ENCODE measurements at places on chromosomes 2 and 18.

DNA sequence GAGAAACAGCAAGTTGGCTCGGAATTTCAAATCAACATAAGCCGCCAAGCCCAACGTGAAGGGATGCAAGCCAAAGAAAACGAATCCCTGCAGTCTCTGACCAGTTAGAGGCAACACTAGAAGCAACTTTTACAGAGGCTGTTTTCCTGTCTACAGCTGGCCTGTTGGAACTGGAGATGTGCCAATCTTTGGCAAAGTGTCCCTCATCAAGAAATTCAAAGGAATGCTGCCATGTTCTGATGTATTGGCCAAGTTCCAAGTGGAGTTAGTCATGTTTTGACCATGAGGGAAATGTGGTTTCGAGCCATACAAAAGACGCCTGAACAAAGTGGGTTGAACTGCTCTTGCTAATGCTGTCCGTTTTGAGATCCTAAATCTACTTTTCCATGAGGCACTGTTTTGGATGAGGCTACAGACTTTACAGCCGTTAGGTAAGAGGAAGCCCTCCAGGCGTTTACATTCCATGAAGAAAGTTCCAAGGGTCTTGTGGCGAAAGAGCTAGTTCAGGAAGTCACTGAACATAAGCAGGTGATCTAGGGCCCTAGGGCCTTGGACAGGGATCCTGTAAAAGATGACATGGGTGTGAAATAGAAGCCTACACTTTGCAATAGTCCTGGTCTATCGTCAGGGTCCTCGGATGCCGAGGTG lies 140.7 kb upstream of the PXDN start:
- no peak for DNase-seq

GRCh38 chr2:151669585-151670081 lies 64.6 kb downstream of the NEB start:
- no peak for DNase-seq

DNA sequence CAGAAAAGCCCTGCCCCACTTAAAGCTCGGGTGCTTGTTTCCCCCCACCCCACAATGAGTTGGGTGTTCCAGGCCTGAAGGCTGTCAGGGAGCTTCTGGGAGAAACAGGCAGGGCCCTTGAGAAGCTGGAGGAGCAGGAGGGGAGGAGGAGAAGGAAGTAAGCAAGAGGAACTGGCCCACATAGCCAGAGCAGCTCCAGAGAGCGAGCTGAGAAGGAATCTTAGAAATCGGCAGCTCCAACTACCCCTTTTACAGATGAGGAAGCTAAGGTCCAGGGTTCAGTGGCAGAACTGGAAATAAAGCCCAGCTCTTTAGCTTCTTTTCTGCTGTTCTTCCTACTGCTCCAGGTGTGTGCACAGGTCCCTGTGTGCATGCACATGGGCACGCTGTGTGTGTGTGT lies 12.7 kb upstream of the KCNK3 start:
- no peak for DNase-seq

GRCh38 chr18:44388329-44388728 lies 292.4 kb upstream of the SETBP1 start:
- DNase-seq = no peak

GRCh38 chr18:63617049-63617914 lies 26.8 kb downstream of the SERPINB4 start:
- no peak for DNase-seq

DNA sequence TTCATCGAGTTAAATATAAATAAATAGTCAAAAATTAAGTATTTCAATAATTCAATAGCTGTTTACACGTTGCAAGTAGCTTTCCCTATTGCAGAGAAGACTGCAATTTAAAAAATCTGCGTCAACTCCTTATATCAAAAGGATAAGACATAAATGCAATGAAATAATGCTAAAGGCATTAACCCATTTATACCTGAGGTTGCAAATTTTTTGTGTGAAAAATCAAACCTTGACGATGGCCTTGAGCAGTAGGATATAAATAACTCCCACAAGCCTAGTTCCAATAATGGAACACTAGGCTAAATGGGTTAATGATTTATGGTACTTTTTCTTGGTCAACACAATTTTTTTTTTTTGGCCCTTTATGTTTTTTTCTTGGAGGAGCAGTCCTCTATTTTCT lies 76.4 kb upstream of the CDKL4 start:
- no peak for DNase-seq

- DNase-seq = no peak
Measured at GRCh38 chr2:176758426-176758825, 454.2 kb upstream of the HNRNPA3 start.

DNA sequence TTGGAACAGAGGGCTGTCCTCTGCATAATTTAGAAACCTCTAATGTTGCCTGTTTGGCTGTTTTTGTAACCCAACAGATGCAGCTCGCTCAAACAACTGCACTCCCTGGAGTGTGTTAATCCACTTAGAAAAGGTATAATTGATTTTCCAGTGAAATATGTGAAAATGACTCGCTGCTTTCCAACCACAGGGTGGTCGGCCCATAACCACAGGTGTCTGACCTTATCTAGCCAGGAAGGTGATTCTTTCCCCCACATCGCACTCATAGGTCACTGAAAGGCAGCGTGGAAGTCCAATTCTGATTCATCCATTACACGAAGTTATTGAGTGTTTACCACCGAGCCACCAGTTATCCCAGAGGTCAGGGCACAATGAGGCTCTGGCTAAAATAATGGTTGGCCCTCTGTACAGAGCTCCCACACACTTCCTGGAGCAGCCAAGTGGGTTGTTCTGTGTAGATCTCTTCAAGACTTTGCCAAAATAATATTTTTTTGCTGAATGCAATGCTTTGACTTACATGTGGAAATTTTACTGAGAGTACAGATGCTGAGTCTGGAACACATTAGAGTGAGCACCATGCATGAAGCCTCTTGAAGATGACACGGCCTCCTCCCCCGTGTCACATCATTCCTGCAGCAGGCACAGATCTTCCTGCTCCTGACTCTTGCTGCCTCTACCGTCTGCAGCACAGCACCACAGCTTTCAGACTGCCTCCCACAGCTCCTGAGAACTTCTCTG lies 396.2 kb downstream of the ZNF516 start:
- DNase-seq = no peak

DNA sequence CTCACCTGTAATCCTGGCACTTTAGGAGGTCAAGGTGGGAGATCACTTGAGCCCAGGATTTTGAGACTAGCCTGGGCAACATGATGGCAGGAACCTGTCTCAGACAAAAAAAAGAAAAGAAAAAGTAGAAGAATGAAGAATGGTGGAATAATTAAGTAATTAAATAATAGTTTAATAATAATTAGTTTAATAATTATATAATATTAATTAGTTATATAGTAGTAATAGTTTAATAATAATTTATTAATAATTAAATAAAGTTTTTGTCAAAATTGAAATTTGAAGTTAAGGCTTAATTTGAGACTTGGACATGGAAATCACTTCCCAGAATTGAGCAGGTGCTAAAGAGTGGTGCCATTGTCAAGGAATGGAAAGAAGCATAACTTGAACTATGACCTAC lies 52.2 kb upstream of the ABCA12 start:
- DNase-seq = no peak

GRCh38 chr2:67076239-67076624 lies 320.9 kb upstream of the ETAA1 start:
- no peak for DNase-seq

- no peak for DNase-seq
Measured at GRCh38 chr2:13401312-13401711, 684.6 kb downstream of the TRIB2 start.

DNA sequence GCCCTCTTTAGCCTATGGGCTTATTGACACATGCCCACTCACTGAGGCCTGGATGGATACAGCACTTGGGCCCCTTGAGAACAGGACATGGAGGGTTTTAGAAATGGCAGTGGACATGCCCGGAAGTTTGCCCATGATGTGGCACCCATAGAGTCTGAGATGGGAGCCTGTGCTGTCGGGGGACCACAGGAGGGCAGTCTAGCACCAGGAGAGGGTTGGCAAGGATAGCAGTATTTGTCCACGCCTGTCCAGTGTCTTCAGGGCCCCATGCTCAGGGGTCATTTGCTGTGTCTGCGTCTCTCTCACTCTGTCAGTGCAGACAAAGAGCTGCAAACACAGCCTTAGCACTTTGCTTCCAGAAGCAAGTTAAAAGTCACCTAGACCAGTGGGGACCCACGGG lies 48.7 kb downstream of the IL1RL2 start:
- DNase-seq = no peak

DNA sequence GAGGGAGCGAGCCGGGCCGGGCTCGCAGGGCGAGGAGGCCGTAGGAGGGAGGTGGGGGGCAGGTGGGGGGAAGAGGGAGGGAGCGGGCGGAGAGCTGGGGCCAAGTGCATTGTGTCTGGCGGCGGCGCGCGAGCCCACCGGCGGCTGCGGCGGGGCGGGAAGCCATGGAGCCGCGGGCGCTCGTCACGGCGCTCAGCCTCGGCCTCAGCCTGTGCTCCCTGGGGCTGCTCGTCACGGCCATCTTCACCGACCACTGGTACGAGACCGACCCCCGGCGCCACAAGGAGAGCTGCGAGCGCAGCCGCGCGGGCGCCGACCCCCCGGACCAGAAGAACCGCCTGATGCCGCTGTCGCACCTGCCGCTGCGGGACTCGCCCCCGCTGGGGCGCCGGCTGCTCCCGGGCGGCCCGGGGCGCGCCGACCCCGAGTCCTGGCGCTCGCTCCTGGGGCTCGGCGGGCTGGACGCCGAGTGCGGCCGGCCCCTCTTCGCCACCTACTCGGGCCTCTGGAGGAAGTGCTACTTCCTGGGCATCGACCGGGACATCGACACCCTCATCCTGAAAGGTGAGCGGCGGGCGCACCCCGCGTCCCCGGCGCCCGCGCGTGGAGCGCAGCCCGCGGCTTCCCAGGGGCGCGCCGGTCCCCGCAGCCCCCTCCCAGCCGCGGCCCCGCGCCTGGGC lies at the start of gene TMEM178A:
Gene TMEM178A (plus strand): TSS at position 107 of the 680 bp plus-strand sequence. CDS start 58 bp downstream, at position 165.
- DNase-seq = no peak

DNA sequence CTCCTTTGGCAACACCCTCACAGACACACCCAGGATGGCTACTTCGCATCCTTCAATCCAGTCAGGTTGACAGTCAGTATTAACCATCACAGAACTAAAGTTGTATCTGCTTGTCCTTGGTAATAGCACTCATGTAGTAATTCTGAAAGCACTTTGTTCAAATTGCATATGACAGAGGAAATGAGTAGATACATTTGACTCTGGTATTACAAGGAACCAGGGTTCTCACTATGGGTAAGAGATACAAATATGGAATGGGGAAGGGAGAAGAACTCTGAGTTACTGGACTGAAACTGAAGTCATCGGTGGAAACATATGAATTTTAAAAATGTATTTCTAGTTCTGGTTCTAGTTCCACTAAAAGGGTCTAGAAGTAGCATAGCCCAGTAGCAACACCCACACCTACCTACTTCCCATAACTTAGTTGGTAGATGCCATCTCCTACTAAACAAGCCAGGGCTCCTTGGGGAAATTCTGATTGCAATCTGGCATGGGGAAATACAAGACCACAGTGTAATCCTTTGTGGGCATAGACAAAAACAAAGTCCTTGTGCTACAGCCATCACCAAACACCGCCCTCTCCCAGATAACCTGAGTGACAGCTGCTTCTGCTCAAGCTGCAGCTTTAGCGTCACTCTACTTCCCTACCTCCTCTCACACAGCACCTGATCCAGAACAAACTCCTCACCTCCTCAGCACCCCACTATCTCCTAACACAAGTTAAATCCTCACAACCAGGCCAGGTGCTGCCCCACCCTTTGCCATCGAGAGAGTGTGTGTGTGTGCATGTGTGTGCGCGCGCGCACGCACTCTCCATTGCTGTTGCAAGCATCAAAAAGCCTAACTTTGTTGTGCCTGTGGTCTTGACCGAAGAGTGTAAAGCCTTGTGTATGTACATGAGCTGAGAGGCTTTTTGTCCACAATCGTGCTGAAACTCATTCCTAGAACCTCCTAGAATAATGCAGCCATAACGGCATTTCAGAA lies 31.4 kb upstream of the CD226 start:
- DNase-seq = no peak

- DNase-seq = no peak
Measured at GRCh38 chr2:61222567-61222966, 60.6 kb downstream of the C2orf74 start.

- DNase-seq = no peak
Measured at GRCh38 chr2:198337368-198337767, 533.0 kb downstream of the PLCL1 start.

DNA sequence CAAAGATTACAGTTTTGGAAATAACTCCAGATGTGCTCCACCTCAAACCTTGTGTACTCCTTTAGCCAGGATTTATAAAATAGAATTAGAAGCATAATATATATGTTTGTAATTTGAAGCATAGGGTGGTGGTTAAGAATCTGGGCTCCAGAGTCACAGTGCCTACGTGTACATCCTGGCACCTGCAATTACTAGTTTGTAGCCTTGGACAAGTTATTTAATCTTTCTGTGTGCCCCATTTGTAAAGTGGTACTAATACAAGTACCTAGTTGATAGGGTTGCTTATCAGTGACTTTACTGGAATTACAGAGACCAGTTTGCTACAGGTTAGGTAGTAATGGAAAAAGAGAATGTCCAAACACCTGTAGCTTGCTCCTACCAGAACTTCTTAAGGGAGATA lies 28.6 kb downstream of the EML4 start:
- DNase-seq = no peak

GRCh38 chr2:36277146-36277808 lies 78.3 kb upstream of the CRIM1 start:
- no peak for DNase-seq

GRCh38 chr2:137183206-137183898 lies 418.0 kb downstream of the THSD7B start:
- DNase-seq = no peak

GRCh38 chr2:195663007-195663406 lies 6.0 kb downstream of the SLC39A10 start:
- no peak for DNase-seq

DNA sequence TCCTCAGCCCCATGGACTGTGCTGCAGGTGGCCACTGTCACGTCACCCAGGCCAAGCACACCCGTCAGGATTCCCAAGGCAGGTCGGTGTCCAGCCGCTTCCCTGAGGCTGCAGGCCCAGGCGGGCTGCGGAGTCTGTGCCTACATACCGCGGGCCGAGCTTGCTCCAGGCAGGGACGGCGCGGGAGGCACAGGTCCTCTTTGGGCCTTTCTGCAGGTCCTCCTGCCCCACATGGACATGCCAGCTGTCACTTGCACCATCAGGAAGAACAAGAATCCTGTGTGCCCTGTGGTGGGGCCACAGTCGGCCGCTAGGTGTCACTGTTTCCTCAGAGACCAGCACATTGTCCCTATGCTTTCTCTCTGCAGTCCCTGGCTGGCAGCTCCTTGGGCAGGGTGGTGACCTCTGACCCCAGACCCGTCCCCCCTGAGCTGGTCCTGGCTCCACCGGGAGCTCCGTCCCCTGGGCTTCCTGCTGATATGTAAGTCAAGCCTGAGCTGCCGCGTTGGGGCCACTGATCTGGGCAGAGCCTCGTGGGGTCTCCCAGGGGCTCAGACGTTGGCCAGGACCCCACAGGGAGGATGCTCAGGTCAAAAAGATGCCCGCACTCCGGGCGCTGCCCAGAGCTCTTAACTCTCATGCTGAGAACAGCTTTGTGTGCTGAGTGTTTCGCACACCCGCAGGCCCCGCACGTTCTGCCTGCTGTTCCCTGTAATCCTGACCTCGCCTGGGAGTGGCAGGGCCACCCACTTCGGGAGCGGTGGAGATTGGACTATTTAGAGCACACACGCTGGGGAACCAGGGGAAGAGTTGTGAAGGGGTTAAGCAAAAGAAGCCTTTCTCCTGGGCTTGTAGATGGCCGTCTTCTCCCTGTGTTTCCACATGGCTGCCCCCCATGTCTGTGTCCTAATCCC lies 17.3 kb upstream of the AGXT start:
- DNase-seq = peak; percentile 23

GRCh38 chr2:19686439-19686838 lies 215.3 kb downstream of the TTC32 start:
- DNase-seq = no peak
